Stimulated activated CD4-positive, alpha-beta T cell treated with anti-CD3 and anti-CD28 coated beads, Interleukin-1b, Interleukin-23, amount 100 ng/mL, for 24 hours (primary cell): ENCODE measurements at places on chromosomes 5 and 9.

DNA sequence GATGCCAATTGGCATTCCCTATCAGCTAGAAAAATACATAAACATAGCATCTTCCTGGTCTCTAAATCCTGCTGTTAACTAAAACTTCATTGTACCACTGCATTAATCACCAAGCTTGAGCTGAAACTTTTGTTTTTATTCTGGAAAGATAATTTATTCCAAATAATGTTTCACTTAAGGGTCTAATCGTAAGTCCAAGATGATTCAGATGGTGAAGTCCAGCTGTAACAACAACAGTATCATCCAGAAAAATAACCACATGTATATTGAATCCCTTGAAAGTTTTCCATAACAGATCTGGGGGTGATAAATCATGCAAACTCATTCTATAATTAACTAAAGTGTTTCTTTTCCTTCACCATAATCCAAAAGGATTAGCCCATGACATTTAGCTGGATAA, 23.9 kb downstream of the RORB start:
- DNase-seq = no peak

DNA sequence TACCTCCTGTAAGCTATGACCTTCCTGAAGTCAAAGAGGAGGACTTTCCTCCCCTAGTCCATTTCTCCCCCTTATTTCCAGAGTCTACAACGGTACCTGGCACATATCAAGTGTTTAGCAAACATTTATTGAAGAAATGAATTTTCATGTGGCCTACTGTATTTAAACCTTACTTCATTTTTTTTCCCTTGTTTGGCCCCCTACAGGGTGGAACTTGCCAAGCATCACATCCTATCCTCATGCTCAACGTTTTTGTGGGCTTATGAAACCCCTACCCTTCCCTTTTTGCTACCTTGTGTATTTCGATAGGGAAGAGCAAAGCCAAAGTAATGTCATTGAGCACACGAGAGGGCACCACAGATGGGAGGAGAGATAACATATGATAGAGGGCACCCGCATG, 1857.8 kb upstream of the WWC1 start:
- DNase-seq = no peak

DNA sequence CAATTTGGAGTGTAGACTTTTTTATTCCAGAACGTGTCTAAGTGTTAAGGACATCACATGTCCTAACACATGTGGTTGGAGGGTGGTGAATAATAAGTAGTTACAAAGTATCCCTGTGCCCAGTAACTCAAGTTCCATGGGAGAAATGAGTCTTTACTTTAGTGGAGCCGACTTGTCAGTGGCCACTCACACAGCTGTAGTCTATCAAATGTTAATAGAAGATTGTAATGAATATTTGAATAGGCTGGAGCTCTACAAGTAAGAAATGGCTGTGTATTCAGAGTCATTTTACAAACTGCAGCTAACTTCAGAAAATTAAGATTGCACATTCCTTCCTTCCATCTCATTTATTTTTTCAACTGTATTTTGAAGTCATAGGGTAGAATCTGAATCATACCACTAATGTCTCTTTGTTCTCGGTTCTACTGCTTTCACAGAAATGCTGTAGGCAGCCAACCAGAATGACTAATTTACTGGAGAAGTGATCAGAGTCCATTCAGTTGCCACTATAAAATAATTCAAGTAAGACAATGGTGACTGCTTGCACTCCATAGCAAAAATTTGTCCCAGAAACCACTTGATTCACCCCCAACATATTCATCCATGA, 394.8 kb downstream of the NR2F1-AS1 start:
- DNase-seq = no peak

DNA sequence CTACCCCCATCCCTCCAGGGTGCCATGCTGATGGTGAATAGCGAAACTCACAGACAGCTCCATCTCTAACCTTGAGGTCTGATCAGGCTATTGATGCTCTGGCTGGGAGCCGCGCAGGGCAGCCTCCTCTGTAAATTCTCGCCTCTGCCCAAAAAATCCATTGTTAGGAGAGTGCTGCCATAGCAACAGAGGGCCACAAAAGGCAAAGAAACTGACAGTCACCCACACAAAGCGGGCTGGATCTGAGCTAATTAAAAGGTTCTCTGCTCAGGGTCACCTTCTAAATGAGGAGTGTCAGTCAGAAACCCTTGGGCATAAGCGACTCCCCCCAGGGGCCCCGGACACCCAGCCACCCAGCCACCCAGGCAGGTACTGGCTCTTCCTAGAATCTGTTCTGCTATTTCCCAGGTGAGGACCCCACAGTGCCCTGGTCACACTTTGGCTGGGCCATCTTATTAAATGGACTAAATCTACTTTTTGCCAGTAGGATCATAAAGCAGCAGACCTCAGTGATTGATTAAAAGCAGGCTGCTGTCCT, 126.7 kb downstream of the MED10 start:
- DNase-seq = no peak

DNA sequence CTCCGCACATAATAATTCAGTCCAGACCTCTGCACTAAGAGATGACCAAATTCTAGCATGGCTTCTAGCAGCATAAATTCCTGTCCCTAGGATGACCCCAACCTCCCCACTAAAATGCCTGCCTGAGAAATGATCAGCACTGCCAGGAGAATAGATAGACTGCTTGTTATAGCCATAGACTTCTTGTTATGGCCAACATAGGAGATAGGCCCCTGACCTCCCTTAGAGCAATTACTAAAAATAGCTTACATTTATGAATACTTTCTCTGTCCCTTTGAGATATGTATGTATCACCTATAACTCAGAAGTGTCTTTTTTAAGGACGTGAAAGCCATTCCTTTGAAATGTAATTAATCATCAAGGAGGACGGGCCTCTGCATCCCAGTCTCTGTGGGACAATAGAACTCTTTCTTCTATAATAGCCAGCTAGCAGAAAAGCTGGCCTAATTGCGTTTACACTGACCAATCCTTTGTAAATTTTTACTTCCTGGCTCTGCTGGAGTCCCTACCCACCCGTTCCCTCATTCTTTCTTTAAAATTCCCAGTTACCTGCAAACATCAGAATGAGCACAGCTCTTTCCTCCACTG, 1002.7 kb downstream of the CDH18 start:
- no peak for DNase-seq

DNA sequence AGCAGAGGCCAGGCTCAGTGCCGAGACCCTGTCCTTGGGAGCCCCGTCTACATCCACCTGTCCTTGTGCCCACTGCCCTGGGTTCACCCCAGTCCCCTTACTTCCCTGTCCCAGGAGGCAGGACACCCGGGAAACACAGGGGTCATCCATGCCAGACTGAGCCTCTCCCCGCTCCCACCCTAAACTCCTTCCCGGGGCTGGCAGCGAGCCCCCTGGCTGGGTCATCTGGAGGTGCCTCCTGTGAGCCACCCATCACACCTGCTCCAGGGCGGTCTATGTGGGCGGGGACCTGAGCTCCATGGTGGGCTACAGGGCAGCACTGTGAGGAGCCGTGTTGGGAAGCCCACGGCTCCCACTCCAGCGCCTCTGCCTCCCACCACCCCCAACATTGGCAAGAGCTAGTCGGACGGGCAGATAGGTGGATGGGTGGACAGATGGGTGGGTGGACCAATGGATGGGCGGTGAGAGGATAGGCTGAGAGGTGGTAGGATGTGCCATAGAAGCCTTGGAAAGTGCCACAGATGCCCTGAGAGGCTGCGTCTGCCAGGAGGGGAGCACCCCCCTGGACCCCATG, 42.5 kb upstream of the RXRA start:
- no peak for DNase-seq

DNA sequence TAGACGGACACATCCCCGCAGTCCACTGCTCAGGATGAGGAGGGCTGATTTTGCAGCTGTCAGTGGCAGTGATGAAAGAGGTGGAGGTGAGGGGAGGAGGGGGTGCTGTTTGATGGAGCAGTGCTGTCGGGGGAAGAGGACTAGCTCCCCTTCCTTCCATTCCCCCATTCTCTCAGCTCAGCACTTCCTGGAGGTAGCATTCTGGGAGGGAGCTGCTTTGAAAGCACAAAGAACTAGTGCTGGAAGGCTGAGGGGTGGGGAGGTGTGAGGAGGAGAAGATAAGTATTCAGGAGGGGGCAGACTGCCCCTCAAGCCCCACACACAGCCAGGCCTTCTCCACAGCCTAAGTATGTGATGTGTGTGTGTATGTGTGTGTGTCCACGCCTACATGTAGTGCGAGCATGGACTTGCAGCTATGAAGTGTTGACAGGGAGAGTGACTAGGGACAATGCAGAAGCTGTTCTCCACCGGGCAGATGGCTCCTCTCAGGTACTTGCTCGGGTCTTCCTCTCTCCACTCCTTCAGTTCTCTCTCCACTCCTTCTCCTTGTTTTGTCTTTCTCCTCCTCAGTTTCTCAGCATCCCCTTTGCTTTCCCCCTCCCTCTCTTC, 65.5 kb upstream of the HSPA9 start:
- DNase-seq = no peak

- no peak for DNase-seq
Observed at GRCh38 chr5:60260658-60261057, 367.1 kb upstream of the PDE4D start.

- DNase-seq = no peak
Observed at GRCh38 chr9:76585487-76586389, 126.8 kb downstream of the GCNT1 start.

GRCh38 chr9:98654247-98654646, 54.5 kb downstream of the GABBR2 start:
- DNase-seq = no peak

DNA sequence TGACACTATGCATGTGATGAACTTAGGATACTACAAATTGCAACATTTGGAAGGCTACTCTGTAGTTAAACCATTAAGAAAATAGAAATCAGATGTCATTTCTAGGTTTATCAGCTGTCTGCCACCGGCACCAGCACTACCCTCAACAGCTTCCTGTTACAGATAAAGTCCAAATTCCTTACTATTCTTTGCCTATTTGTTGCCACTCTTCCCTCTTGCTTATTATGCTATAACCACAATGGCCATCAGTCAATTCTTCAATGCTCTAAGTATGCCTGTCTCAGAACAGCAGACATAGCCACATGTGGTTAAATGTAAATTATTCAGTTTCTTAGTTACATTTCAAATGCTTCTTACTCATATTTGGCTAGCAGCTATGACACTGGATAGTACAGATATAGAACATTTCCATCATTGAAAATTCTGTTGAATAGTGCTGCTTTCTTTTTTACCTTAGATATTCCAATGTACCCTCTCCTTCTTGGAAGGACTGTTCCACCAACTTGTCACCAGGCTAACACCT, 21.0 kb downstream of the DHX29 start:
- no peak for DNase-seq

GRCh38 chr5:142012186-142012785, 541 bp downstream of the GNPDA1 start:
- DNase-seq = peak; percentile 33

DNA sequence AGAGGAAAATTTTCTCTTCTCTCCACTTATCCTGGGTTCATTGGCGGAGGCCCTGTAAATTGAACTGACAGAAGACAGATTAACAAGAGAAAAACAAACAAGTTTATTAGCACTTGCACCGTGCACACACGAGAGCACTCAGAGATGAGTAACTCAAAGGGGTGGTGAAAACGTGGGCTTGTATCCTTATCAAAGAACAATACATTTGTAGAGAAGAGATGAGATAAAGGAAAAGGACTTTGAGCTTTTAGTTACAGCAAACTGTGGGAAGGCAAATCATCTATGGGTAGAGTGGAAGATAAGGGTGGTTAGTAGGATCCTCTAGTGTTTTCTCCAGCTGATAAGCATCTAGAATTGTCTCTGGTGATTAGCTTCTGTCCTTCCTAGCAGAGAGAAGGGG, 44.4 kb upstream of the ROR2 start:
- DNase-seq = no peak

GRCh38 chr5:51392689-51393199, 9.5 kb downstream of the ISL1 start:
- DNase-seq = no peak

DNA sequence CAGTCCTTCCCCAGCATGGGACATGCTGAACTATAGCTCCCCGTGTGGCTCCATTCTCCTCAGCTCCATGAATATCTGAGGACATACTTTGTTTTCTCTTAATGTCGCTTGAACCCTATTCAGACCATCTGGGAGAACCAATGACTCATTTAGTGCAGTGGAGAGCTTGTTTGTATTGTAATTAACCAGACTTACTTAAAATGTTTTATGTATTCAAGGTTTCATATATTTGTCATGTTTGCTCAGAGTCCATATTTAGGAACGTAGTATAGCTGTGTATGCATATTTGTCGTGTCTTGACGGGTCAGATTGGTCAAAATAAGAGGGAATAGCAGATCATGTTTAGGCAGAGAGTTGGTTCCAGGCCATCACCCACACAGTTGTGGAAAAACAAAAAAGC, 150.1 kb upstream of the NTRK2 start:
- no peak for DNase-seq

GRCh38 chr9:97880336-97880735, 27.3 kb downstream of the FOXE1 start:
- no peak for DNase-seq

- peak; percentile 55 for DNase-seq
Observed at GRCh38 chr5:172683645-172684471, 42.8 kb downstream of the NEURL1B start.

DNA sequence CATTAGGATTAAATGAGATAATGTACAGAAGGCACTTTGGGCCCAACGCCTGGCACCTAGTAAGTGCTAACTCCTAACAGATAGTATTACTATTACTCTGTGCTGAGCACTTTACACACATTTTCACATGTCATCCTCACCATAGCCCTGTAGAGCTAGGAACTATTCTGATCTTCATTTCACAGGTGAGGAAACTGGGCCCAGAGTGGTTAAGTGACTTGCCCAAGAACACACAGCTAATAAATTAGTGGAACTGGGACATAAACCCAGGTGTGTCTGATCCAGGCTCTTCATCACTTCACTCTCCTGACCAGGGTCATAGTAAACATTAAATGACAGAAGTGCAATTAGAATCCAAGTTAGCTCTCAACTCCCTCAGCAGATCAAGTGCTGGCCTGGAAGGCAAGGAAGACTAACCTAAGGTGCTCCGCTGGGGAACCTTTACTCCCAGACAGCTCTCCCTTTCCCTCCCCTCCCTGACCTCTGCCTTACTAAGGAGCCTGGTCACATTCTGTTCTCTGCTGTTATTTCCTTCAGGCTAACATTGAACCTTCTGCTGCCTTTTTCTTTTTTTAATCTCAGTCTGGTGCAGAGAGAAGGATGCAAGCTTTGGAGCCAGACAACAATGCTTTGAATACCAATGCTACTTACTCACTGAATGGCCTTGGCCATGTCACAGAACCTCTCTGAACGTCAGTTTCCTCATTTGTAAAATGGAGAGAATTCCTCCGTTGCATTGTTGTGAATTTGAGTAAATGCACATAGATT, 4.1 kb upstream of the ADRA1B start:
- no peak for DNase-seq

DNA sequence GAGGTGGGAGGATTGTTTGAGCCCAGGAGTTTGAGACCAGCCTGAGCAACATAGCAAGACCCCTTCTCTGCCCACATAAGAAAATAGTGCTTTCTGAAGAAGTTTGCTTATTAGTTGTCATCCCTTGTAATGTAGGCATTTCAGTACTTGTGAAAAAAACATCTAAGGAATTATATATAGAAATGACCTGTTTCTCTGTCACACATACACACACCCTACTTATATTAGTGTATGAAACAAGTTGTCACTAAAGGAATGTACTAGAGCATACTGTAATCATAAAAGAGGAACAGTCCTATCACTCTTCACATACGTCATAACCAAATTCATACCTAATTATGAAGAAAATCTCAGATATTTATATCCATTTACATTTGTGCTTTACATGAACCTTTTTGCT, 122.0 kb downstream of the NIPBL start:
- no peak for DNase-seq
